ENCODE measurements at places on chromosomes 1 and 21. TPM values are rescaled to one million over a fixed set of nuclear protein-coding genes. Genes with fewer than 3 reads are reported as not detected.

DNA sequence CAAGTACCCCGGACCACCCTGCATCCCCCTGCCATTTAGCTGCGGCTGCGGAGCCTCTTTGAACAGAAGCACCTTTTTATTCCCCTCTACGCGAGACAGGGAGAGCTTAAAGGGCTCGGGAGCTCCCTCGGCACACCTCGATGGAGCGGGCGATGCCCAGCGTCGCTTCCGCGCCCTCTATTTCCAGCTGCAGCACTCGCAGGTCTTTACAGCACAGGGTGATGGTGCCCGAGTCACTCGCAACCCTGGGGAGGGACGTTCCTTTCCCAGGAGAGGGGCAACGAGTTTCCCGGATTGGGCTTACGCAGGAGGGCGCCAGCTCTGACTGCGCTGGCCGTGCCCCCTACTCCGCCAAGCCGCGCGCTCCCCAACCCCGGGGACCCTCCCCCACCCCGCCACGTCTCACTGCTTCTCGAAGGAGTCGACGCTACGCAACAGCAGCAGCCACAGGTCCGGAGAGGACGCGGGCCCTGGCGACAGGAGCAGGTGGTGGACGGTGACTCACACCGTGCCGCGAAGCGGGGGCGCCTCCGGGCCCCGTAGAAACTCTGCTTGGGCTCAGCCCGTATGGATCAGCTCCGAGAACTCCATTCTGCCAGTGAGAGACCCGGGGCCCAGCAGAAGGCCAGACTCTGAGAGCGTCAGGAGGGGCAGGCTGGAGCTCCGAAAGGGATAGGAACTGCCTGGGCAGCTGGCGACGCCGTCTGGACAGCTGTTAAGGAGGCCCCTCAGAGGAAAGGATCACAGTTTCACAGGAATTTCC lies 5.8 kb upstream of the FAM167B start:
- peak; percentile 76 for DNase-seq
- H3K4me1 ChIP-seq = no peaks in the 10 kb centered on the region

KRTAP7-1 gene
- not detected for total RNA-seq

DNA sequence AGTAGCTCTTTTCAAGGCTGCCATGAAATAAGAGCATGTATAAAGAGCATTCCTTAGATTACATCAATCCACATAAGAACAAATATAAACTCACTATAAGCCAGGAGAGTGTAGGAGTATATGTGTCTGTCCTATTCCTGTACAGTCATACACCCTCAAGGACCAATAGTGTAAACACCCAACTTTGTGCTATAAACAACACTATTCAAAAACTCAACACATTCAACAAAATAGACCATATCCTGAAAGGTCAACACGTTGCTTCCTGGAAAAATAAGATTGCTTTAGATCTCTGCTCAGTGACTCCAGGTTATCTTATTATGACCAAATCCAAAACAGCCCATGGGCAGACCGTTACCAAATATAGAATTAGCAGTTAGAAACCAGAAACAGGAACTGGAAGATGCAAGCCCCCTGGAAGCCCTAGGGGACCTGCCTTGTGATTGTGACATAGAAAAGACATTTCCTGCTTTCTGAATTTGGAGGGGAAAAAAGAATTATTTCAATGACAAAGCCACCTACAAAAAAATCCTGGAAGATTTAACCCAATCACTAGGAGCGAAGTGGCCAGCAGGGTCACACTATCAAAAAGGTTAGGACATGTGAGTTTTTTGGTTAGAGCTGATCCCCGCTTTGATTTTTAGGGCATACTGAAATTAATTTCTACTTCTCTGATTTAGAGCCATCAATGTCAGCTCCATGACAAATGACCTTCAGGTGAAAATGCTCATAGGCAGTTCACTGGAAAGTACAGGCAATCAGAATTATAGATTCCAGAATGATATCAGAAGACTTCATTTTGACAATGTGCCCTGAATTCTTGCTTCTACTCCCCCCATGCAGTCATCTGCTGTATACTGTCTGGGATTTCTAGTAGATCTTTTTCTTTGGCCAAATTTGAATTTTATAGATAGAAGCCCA lies 59.9 kb downstream of the LRRC8C start:
- no peaks in the 10 kb centered on the region for H3K27me3 ChIP-seq
- DNase-seq = no peak
- H3K27ac ChIP-seq = no peak overlapping the region

DNA sequence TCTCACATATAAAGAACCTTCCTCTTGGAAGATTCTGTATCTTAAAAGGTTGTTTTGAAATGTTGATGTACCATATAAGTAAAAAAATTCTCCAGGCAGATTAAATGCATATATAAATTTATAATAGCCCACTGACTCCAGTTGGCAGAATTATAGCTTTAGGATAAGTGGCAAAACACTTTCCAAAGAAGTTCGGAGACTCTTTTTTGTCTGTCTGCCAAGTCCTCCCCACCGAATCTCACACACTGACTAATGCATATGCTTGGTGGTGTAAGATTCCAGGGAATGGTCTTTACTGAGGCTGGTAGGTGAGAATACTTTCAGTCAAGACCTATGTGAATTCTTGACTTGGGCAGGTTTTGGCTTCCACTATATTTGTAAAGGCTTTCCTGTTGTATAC lies 724.3 kb upstream of the CXADR start:
- no peak overlapping the region for H3K4me3 ChIP-seq
- H3K27me3 ChIP-seq = no peaks in the 10 kb centered on the region
- H3K36me3 ChIP-seq = 0 out of 2 replicates have a peak, but pooled peaks cover 4% of the 10 kb centered on the region

DNA sequence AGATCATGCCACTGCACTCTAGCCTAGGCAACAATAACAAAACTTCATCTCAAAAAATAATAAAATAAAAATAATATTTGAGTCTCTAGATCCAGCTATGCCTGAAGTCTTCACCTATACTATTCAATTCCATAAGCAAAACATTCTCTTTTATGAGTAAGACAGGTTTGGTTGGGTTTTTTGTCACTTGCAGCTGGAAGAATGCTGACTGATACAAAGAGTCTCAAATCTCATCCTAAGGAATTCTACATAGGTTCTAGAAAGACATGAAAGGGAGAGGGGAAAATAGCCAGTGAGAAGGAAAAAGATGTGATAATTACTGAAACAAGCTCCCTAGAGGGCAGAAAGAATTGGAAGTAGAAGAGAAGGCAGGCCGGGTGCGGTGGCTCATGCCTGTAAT lies 30.4 kb upstream of the MED18 start:
- H3K36me3 ChIP-seq = no peaks in the 10 kb centered on the region
- no peak for DNase-seq
- H3K4me1 ChIP-seq = peaks cover 2% of the 10 kb centered on the region
- H3K27ac ChIP-seq = no peak overlapping the region
- no peak overlapping the region for H3K4me3 ChIP-seq

DNA sequence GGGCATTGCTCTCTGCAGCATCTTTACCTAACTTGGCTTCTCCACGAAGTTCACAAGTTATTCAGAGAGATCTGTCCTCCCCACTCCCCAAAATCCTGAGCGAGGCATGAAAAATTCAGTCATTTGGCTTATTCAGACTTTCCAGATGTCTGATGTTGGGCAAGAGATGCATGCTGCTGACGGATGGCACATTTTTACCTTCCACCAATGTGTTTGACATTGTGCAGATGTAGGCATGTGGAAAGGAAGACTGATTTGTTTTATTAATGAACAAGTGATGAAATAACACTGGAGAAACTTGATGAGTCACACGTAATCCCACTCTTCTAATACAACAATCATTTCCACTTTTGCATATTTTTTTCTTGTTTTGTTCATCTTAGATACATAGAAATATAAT lies 86.7 kb downstream of the C1orf94 start:
- no peaks in the 10 kb centered on the region for H3K27me3 ChIP-seq
- H3K36me3 ChIP-seq = no peaks in the 10 kb centered on the region
- peaks cover 2% of the 10 kb centered on the region for H3K4me1 ChIP-seq
- DNase-seq = no peak
- H3K4me3 ChIP-seq = no peak overlapping the region

- peaks cover 2% of the 10 kb centered on the region for H3K4me1 ChIP-seq
- no peak overlapping the region for H3K4me3 ChIP-seq
- H3K36me3 ChIP-seq = no peaks in the 10 kb centered on the region
- H3K27me3 ChIP-seq = no peaks in the 10 kb centered on the region
- no peak overlapping the region for H3K27ac ChIP-seq
- no peak for DNase-seq
Measured at GRCh38 chr1:99619583-99619982, 26.3 kb upstream of the PALMD start.

DNA sequence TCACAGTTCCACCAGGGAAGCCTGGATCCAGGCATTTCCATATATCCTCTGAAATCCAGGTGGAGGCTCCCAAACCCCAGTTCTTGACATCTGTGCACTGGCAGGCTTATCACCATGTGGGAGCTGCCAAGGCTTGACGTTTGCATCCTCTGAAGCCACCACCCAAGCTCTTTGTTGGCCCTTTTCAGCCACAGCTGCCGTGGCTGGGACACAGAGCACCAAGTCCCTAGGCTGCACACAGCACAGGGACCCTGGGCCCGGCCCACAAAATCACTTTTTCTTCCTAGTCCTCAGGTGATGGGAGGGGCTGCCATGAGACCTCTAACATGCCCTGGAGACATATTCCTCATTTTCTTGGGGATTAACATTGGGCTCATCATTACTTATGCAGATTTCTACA lies 22.3 kb downstream of the RNPC3 start:
- DNase-seq = no peak
- no peaks in the 10 kb centered on the region for H3K4me1 ChIP-seq
- peaks cover 61% of the 10 kb centered on the region for H3K36me3 ChIP-seq
- H3K27ac ChIP-seq = no peak overlapping the region

CZIB gene
- total RNA-seq = 73.2 TPM

- peak; percentile 6 for DNase-seq
- H3K27ac ChIP-seq = no peak overlapping the region
- H3K27me3 ChIP-seq = no peaks in the 10 kb centered on the region
- H3K4me1 ChIP-seq = no peaks in the 10 kb centered on the region
Measured at GRCh38 chr1:247119600-247120407, 15.6 kb upstream of the ZNF669 start.

PLA2G5 gene
- total RNA-seq = not detected

NHLH2 gene
- total RNA-seq = 1.2 TPM

DNA sequence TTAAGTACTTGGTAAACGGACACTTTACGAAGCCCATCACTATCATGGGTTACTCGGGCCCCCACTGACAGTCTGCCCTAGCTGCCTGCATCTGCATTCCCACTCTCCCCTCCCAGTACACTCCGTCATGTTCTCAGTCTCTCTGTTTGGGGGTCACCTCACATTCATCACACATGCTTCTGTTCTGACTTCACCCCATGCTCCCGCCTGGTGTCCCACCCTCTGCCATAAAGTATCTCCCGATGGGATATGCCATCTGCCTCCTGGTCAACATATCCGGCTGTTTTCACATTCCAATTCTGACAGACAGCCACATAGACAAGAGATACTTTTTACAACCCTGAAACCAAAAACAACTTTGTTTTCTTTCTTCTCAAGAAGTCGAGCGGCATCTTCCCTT lies 1.0 kb downstream of the OLFML2B start:
- H3K36me3 ChIP-seq = no peaks in the 10 kb centered on the region
- peak overlapping the region; percentile 80 for H3K4me3 ChIP-seq
- no peak overlapping the region for H3K27ac ChIP-seq
- no peak for DNase-seq
- no peaks in the 10 kb centered on the region for H3K4me1 ChIP-seq

DNA sequence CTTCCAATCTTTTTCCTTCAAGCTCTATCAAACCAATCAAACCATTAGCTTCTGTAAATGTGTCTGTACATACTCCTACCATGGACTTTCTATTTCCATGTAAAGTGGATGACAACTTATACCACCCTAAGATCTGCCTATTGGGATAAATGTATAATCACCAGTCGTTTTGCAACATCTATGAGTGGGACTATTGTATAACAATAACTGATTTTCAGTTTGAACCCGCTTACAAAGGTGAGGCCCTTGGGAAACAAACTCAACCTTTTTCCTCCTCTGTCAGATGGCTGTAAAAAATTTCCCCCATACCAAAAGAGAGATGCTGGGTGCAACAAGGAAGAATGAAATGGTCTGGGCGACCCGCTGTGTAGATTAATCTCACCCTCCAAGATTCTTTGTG lies 399.1 kb upstream of the ADAMTS5 start:
- no peaks in the 10 kb centered on the region for H3K27me3 ChIP-seq
- no peak for DNase-seq
- H3K36me3 ChIP-seq = peaks cover 4% of the 10 kb centered on the region
- H3K4me1 ChIP-seq = peaks cover 7% of the 10 kb centered on the region
- H3K27ac ChIP-seq = no peak overlapping the region
- H3K4me3 ChIP-seq = no peak overlapping the region

- peak overlapping the region; percentile 60 for H3K4me3 ChIP-seq
- no peaks in the 10 kb centered on the region for H3K27me3 ChIP-seq
- no peaks in the 10 kb centered on the region for H3K4me1 ChIP-seq
Measured at GRCh38 chr21:45030682-45031570, 43.5 kb upstream of the ADARB1 start.

DNA sequence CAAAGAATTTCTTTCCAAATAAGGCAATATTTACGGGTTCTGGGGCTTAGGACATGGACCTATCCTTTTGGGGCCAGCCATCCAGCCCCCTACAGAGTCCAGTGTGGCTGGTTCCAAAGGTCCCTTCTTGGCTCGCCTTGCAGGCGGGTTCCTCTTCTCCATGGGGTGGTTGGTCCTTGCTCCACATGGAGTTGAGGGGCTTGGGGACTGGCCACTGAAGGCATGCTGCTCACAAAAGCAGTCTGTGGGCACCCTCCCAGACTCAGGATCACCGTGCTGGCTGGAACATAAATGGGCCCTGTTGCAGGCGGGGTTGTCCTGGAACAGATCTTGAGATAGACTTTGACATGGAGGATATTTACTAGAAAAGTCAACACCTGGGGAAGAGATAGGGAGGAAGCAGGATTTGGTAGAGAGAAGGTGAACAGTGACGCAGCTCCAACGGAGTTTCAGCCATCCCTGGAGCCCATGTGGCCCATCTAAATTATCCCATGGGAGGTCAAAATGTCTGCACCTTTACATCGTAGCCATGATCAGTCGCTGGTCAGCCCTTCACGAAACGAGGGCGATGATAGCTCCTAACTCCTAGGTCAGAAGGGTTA lies 39.1 kb upstream of the LRP8 start:
- no peaks in the 10 kb centered on the region for H3K36me3 ChIP-seq
- H3K27me3 ChIP-seq = no peaks in the 10 kb centered on the region
- no peaks in the 10 kb centered on the region for H3K4me1 ChIP-seq

GRCh38 chr1:84509029-84509428 lies 2.6 kb upstream of the GNG5 start:
- no peak overlapping the region for H3K4me3 ChIP-seq
- no peaks in the 10 kb centered on the region for H3K27me3 ChIP-seq
- no peak overlapping the region for H3K27ac ChIP-seq
- peaks cover 5% of the 10 kb centered on the region for H3K36me3 ChIP-seq

DNA sequence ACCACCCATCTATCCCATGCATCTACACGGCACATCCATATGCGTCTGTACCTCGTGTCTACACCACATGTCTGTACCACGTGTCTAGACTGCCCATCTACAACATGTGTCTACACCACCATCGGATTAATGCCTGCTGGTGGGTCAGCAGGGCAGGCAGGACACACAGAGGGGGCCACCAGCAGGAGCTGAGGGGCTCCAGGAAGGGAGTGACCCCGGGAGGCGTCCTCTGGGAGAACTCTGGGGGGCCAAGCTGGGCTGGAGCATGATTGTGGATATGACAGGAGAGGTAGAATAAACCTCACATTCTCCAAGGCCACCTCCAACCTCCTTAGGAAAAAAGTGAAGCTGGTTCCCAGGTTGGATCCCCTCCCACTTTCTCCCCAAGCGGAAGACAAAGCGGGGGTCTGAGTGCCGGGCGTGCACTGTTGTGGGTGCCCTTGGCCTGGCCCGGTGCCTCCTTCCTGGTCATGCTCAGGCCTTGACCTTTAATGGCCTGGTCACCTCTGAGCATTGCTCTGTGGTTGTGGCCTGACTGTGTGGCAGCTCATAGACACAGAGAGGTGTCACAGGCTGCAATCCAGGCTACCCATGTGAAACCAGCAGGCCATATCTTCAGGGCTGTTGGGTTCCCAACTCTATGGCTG lies 881 bp upstream of the ACTRT2 start:
- no peak for DNase-seq
- H3K4me1 ChIP-seq = no peaks in the 10 kb centered on the region
- H3K27me3 ChIP-seq = no peaks in the 10 kb centered on the region
- no peak overlapping the region for H3K4me3 ChIP-seq
- H3K27ac ChIP-seq = no peak overlapping the region
- peaks cover 19% of the 10 kb centered on the region for H3K36me3 ChIP-seq

Measured in H9 (cell line).